ENCODE measurements at places on chromosomes 5 and 9.
A peak's percentile ranks its signal among the peaks of the same experiment; 100 is the strongest.

DNA sequence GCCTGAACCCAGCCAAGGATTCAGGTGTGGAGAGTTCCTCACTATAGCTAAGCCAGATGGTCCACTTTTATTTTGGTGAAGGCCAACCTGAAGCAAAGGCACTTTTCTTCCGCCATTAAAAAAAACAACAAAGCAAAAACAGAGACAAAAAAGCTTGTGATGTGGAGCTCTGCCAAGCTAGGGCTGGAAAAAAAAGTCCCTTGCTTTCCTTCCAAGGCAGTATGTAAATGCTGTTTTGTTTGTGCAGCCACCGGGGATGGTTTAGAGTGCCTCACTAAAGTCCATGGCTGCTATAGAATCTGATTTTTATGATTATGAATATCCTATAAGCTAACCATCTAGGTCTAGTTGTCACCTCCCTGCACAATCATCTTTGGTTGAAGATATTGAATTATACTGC is 14.9 kb downstream of the MEGF10 start:
- DNase-seq, result no peak

DNA sequence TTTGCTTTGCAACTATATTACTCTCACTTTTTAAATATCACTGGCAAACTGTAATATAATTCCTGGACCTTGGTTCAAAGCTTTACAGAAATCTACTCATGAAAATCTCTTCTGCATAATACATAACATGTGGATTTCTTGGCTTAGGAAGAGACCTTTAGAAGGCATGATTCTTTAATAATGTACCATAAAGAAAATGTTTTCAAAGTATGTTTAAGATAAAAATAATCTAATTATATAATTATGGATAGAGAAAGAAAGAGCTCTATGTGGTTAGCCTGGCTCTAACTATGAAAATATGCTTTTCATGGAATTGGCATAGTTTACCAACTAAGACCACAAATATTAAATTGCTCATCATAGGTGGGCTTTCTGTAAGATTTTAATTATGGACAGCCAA is 817.8 kb downstream of the TLE1 start:
- DNase-seq, result no peak

- no peak for DNase-seq
Measured at GRCh38 chr5:124790895-124791732, 44.7 kb upstream of the ZNF608 start.

GRCh38 chr9:136621734-136622093 is 41.0 kb upstream of the EGFL7 start:
- no peak for DNase-seq

DNA sequence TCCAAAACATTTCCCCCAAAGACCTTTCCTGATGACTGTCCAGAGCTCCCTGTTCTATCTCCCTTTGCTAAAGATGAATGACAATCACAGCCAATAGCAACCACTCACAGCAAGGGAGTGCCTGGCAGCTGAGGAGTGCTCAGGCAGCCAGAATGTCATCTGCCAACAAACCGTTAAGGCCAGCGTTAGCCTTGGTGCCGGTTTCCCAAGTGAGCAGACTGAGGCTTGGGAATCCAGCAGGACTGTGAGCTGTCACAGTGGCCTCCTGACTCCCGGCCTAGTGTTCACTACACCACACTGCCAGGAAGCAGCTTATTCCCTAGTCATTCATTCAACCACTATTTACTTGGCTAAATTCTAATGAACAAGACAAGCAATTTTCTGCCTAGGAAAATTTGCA is 24.7 kb downstream of the STK10 start:
- DNase-seq, result no peak

- no peak for DNase-seq
Measured at GRCh38 chr5:40676613-40677343, 2.9 kb upstream of the PTGER4 start.

DNA sequence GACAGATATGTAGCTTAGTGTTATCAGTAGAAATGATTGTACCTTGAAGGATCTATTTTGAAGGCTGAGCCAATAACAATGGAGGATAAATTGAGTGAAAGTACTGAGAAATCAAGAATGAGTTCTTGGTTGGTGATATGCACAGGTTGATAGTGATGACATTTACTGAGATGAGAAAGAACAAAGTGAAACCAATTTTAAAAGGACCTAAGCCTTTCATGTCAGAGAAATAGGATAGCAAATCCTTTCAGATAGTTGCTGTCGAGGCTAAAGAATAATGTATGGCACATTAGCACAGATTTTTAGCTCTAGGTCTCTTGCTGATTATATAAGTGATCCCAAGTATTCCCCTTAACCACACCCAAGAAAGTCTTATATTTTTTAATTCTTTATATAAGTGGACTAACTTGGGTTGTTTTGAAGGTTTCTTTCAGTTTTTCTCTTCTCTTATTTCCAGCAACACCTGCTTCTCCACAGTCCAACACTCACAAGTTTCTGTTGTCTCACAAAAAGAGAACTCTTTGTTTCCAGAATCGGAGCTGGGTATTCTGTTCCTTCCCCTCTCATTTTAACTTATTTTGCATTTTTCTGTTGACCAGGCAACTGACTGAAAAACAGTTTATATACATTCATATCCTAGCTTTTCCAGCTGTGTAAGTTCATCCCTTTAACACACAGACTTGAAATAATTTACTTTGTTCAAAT is 286.9 kb upstream of the ATP10B start:
- DNase-seq, result no peak

- DNase-seq, result no peak
Measured at GRCh38 chr5:174065528-174066197, 20.2 kb downstream of the NSG2 start.

DNA sequence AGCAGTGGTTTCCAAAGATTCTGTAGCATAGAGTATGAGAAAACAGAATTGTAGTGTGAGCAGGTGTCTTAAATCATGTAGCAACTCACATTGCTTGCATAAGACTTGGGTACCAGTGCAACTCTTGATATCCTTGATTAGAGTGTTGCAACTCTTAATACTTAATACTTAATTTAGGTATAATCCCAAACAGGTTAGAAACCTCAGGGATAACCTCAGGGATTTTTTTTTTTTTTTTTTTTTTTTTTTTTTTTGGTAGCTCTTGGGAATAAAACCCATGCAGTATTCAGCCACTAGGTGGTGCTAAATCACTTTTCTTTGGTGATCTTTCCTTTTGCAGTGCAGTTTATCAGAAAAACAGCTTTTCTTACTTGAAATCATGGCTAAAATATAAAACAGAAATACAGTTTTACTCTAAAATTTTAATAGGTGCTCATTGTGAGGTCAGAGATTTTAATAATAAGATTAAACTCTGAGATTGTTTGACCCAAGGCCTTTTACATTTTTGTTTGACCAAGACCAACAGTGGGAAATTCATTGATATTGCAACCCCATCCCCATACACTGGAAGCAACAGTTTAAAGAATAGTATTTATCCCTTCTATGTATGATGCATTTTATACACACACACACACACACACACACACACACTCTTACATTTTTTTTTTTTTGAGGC is 55.3 kb downstream of the ERAP1 start:
- no peak for DNase-seq

DNA sequence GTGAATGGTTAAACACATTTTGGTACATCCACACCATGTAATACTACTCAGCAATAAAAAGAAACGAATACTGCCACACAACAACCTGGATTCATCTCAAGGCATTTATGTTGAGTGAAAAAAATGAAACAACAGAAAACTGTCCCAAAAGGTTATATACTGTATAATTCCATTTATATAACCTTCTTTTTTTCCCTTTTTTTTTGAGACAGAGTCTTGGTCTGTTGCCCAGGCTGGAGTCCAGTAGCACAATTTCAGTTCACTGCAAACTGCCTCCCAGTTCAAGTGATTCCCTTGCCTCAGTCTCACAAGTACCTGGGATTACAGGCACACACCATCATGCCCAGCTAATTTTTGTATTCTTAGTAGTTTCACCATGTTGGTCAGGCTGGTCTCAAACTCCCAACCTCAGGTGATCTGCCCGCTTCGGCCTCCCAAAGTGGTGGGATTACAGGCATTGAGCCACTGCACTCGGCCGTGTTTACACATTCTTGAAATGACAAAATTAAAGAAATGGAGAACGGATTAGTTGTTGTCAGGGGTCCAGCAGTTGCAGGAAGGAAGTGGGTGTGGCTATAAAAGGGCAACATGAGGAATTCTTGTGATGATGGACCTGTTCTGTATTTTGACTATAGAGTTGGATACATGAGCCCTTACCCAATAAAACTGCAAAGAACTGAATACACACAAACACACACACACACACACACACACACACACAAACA is 17.4 kb downstream of the PPP6C start:
- no peak for DNase-seq

DNA sequence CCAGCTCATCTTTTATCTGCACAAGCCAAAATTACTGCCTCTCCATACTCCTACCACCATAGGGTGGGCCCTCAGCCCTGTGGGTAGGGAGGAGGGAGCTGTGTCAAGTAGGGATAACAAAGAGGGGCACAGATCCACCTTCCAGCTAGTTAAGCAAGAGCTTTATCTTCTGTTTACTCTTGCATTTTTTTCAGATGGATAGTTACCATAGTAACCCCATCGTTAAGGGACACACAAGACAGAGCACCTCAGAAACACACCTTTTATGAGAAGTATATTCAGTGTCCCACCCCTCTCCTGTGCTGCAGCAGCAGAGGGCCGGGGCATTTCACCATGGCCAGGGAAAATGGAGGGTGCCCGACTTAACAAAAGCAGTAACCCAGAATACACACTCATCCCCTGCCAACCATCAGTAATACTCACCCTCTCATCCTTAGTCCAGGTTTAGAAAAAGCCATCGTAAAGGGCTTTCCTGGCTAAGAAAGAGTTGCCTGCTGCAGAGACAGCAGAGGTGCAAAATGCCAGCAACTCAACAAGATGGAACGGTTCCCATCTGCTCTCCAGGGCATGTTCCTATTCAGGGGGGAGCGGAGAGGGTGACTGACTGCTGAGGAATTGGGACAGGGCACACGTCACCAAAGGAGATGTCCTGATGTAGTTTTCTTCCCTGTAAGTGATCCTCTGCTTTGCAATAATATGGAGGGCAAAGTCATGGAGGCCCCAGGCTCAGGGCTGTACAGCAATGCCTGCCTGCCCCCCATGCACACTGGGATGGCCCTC is 25.1 kb downstream of the MACROH2A1 start:
- no peak for DNase-seq

DNA sequence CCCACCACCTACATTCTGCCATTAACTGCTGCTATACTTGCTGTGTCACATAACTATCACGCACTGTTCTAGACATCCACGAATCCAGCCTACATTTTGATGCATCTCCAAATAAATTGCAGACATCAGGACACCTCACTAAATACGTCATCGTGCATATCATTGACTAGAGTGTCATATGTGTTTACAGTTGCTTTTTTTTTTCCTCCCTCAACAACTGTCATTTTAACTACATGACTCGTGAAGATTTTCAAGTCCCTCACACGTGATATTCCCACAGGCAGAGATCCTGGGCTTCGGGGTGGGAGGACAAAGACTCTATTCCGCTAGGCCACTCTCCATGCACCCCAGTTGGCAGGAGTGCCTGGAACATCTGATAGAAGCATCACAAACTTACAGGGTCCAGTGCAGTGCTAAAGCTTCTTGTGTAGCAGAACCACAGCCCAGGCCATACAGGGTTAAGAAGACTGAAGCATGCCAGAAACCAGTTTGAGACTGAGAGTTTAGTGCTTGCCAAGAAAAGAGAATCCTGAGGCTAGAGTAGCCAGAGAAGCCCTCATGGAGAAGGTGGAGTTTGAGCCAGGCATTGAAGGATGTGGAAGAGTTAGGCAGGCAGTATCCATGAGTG is 1.1 kb downstream of the PCYOX1L start:
- no peak for DNase-seq

DNA sequence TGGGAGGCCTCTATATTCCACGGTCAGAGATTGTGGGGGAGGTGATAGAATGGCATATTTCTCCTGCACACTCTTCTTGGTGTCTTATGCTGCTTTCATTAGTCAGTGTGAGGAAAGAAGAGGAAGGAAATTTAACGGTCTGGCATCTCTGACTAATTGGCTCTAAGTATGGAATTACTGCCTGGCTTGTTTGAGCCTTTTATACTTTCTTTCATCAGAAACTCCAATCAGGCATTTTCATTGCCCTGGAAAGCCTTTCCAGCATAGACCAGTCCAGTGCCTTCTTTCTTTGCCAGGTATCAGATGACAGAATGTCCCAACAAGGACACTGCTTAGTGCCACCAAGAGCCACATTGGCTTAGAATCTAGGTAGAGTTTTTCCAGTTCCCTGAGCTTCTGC is 30.2 kb downstream of the CYSTM1 start:
- DNase-seq, result no peak

DNA sequence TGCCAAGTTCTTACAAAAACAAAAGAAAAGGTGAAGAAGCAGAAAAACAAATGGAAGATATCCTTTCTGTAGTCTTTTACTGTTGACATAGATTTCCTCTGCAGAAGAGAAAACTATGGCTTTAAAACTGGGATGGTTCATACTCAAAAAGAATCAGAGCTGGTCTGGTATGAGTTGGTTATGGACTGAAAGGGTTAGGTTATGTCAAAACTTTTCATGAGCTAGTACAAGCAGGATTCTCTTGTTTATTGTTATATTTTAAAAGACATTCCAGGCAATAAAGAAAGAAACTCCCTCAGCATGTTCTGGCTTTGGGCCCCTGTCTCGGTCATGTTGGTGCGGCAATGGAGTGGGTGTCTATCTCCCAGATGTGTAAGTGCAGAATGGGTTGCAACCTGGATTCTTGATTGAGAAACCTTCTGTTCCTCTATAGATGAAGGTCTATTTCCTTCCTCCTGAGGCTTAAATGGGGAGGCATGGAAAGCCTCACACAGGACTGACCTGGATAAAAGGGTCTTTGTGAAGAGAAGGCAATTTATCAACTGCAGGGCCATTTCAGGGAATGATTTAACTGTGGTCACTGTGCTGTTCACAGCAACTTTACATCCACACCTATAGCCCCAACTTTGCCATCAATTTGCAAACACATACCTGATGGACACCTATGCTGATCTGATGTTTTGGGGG is 209.6 kb upstream of the TNC start:
- DNase-seq, result no peak

DNA sequence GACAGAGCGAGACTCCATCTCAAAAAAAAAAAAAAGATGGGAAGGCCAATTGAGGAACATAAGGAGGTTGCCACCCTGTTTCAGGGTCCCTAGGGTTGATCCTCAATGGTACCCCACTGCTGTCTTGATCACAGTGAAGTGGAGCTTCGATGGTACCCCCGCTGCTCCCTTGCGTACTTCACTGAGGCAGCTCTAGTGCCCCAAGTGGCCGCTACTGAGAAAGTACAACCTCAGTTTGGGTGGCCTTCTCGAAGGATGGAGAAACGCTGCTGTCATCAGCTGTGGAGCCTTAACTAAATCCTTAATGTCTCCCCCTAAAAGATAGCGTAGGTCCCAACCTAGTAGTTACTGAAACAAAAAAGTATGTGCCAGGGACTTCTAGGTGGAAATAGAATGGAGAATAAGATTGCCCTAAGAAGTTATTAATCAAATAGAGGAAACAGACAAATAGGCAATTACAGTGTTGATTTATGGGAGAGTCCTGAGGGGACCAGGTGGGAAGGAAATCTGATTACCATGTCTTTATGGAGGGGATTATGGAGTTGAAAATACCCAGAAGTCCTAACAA is 6.3 kb downstream of the TESK1 start:
- peak; percentile 58 for DNase-seq

- DNase-seq, result no peak
Measured at GRCh38 chr9:28249424-28249823, 676.1 kb upstream of the C9orf72 start.

Data from activated CD4-positive, alpha-beta T cell treated with anti-CD3 and anti-CD28 coated beads, Interleukin-2, amount 50 U/mL, for 48 hours (primary cell).